ENCODE measurements at places on chromosomes 16 and 17. TPM values are rescaled to one million over a fixed set of nuclear protein-coding genes. Genes with fewer than 3 reads are reported as not detected.

The BIRC5 gene
- 57.2 TPM for total RNA-seq

The JUP gene
- 115 TPM for total RNA-seq

The ALOX15 gene
- total RNA-seq, result not detected

The ASIC2 gene
- 0.07 TPM for total RNA-seq

The RBFOX1 gene
- not detected for total RNA-seq

The HBA2 gene
- total RNA-seq, result not detected

The IL21R gene
- total RNA-seq, result not detected

The KCNJ12 gene
- 1.3 TPM for total RNA-seq

The PDILT gene
- not detected for total RNA-seq

The CAVIN1 gene
- total RNA-seq, result 947 TPM

The KLHL10 gene
- total RNA-seq, result not detected

The KRT25 gene
- not detected for total RNA-seq

The DHRS7C gene
- total RNA-seq, result not detected

The TSR3 gene
- 49.1 TPM for total RNA-seq

The TBC1D3 gene
- not detected for total RNA-seq

The GDPD1 gene
- 7.9 TPM for total RNA-seq
